ENCODE measurements at places on chromosomes 7 and 10.

- peak; percentile 10 for DNase-seq
Observed at GRCh38 chr7:108613147-108613948, 43.7 kb downstream of the DNAJB9 start.

DNA sequence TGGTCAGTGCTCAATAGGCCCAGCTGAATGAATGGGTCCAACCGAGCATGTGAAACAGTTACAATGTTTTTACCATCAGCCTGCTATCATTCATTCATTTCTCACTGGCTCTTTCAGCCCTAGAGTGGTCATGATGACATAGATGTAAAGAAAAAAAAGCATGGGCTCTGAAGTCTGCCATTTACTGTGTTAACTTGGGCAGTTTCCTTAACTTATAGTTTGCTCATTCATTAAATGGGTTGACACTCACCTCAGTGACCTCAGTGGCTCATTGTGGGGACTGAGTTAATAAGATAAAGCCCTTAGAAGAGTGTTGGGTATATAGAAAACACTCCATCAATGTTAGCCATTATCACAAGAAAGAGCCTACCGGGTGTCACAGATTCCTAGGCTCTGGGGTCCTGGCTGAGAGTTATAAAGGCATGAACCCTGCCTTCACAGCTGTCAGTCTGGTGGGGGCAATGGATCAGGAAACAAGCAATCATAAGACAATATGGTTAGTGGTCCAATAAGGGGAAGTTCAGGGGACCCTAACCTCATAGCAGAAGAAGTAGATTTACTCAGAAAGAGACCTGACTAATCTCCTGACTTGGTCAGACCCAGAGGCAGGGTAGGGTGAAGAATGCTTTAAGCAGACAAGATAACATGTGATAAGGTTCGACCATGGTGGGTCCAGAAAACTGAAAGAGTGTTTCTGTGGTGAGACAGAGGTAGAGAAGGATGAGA lies 29.7 kb upstream of the GPAM start:
- DNase-seq: no peak

- peak; percentile 47 for DNase-seq
Observed at GRCh38 chr10:77586719-77587415, 50.7 kb downstream of the KCNMA1 start.

GRCh38 chr7:109986701-109987100 lies 1104.2 kb upstream of the LRRN3 start:
- DNase-seq: no peak
